CD4-positive, CD25-positive, alpha-beta regulatory T cell (primary cell): ENCODE measurements at places on chromosomes 1 and 21. TPM values are rescaled to one million over a fixed set of nuclear protein-coding genes. Genes with fewer than 3 reads are reported as not detected.

The LIN28A gene
- not detected for total RNA-seq

The S100A12 gene
- not detected for total RNA-seq

The WNT4 gene
- total RNA-seq = not detected

The EPHA2 gene
- total RNA-seq = not detected

The ACTN2 gene
- not detected for total RNA-seq

The MCOLN2 gene
- total RNA-seq = 6.4 TPM

The KIAA1614 gene
- 0.20 TPM for total RNA-seq

The SELENBP1 gene
- not detected for total RNA-seq

The TMEM51 gene
- total RNA-seq = not detected

The FNDC7 gene
- 0.20 TPM for total RNA-seq

- no peak for DNase-seq
Measured at GRCh38 chr1:243705585-243705984, 144.5 kb downstream of the AKT3 start.

- no peak for DNase-seq
Measured at GRCh38 chr1:148161053-148161901, 9.2 kb upstream of the NBPF11 start.

DNA sequence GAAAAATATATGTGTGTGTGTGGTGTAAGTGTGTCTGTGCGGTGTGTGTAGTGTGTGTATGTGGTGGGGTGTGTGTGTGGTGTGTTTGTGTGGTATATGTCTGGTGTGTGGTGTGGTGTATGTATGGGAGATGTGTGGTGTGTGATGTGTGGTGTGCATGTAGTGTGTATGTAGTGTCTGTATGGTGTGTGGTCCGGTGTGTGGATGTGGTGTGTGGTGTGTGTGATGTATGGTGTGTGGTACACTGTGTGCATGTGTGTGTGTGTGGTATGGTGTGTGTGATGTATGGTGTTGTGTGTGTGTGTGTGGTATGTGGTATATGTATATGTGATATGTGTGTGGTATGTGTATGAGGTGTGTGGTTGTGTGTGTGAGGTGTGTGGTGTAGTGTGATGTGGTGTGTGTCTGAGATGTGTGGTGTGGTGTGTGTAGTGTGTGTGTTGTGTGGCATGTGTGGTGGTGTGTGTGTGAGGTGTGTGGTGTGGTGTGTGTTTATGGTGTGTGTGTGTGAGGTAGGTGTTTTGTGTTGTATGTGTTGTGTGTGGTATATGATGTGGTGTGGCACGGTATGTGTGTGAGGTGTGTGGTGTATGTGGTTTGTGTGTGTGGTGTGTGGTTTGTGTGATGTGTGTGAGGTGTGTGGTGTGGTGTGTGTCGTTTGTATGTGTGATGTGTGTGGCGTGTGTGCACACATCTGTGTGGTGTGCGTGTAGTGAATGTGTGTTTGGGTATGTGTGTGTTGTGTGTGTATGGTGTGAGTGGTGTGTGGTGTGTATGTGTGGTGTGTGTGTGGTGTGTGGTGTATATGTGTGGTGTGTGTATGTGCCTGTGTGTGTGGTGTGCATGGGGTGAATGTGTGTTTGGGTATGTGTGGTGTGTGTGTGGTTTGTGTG, 35.3 kb upstream of the ABCG1 start:
- DNase-seq = no peak

DNA sequence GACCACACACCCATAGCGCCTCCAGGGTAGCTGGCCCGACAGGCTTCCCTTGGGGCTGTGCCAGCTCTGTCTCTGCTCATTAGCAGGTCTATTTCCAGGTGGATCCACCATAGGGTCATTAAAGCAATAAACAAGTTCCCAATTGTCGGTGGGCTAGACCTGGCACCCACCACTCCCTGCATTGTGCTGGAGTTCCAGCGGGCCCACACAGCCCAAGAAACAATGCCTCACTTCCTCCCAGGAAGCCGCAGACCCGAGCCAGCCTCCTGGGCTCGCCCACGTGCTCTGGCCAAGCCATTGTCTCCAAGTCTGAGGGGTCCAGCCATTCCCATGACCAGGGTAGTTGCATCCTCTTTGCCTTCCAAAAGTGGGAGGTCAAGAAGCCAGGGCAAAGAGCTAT, 27.5 kb upstream of the SOX13 start:
- no peak for DNase-seq

GRCh38 chr1:110339407-110340206, 430 bp downstream of the RBM15 start:
- no peak for DNase-seq

- no peak for DNase-seq
Measured at GRCh38 chr1:74753104-74753503, 20.2 kb downstream of the TYW3 start.

DNA sequence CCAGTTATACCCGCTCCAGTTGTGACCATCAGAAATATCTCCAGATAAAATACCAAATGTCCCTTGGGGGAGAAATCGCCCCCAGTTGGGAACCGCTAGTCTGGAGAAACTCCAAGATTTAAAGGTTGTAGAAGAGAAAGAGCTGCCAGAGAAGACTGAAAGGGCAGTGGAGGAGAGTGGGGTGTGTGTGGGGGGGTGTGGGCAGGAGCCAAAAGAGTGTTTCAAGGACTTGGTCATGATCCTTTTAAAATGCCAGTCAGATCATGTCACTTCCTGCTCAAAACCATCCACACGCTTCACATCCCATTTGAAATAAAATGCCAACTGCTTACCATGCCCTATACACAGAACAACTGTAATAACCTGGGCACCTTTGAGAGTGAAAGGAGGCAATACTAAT, 3.4 kb upstream of the HEYL start:
- DNase-seq = no peak

DNA sequence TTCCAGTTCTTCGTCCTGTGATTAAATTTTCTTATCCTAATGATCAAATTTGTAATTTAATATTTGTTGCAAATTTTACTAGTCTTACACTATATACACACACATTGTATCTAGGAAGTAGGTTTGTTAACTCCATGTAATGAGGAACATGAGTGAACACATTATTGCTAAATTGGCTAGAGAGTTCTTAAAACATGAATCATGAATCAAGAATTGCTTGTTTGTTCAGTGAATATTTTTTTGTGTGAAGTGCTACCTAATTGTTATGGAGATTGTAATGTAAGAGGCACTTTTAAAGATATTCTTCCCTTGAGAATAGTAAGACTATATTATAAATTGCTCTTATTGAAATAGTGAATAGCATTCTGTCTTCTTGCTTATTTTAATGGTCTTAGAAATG, 4.6 kb downstream of the GPSM2 start:
- no peak for DNase-seq

DNA sequence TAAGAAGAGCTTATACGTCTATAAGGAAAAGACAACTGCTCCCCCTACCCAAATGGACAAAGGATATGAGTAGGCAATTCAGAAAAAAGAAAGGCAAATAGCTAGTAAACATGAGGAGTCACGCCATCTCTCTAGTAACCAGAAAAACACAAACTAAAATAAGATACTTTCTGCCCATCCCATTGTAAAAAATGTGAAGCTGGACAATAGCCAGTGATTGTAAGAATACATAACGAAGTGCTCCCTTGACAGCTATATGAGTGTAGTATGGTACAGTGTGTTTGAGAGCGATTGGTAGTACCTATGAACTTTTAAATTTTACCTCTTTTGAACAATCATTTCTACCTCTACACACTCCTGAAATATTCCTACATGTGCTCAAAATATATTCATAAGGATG, 7.5 kb upstream of the GJA8 start:
- DNase-seq = no peak

DNA sequence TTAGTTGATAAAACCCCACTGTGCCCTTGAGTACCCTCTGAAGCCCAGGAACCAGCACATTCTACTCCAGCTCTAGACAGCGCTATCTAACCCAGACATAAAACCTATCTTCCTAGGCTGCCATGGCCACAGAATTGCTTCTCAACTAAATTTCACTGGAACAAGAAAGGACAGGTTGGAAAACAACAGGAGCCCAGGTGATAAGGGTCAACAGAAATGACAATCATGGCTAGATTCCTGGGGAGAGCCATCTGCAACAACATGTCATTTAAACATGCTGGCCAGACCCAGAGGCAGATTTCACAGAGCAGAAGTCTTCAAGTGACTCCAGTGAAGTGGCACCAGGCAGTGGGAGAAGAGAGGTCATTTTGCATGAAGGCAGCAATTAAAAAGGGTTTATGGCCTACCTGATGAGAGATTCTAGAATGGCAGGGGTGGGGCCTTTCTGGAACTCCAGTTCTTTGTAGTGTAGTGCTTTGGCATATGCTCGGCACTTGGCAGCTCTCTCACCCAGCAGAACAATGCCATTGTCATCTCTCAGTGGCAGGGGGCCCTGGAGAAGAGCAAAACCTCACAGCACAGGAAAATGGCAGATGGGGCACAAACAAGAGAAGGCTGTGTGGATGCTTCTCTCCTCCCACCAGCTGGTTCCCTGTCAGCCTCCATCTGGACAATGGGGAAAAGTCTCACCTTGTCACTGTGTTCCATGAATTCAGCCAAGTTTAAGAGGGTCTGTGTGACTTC, 9.9 kb downstream of the ANGPTL7 start:
- no peak for DNase-seq

- no peak for DNase-seq
Measured at GRCh38 chr1:159938211-159938852, 7.1 kb downstream of the IGSF9 start.

GRCh38 chr21:35933466-35933865, 126.9 kb downstream of the SETD4 start:
- DNase-seq = no peak

DNA sequence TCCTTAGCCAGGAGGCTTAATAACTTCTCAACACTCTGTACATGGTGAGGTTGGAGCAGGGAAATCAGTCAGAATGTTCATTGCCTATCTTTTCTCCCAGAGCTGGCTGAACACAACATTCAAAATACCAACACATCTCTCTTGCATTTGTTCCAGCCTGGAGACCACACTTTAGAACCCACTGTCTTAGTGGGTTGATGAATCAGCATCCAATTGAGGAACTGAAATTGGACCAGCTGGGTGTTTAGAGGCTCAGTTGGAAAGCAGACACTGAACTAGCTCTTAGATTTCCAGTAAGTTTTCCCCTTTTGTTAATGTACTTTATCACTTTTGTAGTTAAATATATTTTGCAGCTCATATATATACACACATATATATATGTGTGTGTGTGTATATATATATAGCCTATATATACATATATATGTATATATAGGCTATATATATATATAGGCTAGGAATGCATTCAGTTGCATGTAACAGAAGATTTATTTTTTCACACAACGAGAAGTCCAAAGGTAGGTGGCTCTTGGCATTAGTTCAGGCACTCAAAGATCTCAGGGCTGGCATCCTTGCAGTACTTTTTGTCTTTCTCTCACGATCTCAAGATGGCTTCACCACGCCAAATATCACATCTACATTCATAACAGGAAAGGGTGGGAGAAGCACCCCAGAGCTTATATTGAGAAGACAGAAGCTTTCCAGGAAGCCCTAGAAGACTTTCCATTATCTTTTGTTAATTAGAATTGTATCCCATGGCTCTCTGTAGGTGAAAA, 35.0 kb upstream of the HUNK start:
- DNase-seq = no peak

- no peak for DNase-seq
Measured at GRCh38 chr1:22662318-22662717, 9.3 kb downstream of the C1QB start.

- no peak for DNase-seq
Measured at GRCh38 chr1:156419854-156420204, 50.8 kb downstream of the RHBG start.

DNA sequence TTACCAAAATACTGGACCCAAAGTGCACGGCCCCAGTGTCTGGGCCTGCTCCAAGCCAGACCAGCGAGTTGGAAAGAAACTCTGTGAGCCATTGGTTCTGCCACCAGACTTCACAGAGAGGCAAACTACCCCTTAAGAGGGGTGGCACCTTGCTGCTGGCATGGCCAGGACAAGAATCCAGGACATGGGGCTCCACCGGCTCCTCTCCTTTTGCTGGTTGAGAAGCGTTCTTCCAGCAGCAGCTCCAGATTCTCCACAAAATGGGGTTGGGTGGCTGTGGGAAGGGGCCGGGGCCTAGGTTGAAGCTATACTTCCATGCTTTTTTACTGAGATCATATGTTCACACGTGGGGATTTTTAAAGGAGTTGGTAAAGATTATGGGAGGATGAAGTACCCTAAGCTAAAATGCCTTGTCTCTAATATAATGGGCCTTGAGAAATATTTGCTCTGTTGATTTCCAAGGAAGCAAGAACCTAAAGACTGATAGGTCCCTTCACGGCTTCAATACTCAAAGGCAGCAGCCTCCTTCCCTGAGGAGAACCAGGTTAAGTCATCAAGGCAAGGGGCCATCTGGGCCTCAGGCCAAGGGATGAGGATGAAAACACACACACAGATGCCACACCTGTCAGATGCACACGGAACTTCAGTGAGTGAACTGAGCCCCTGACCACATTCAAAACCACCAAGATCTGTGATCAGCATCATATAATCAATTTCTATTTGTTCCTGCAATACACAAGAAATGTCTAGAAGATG, 3.1 kb downstream of the C1orf198 start:
- DNase-seq = no peak

- DNase-seq = no peak
Measured at GRCh38 chr1:188017921-188018320, 1189.2 kb downstream of the PLA2G4A start.

GRCh38 chr1:32627596-32628162, 22.7 kb downstream of the ZBTB8OS start:
- peak; percentile 22 for DNase-seq

DNA sequence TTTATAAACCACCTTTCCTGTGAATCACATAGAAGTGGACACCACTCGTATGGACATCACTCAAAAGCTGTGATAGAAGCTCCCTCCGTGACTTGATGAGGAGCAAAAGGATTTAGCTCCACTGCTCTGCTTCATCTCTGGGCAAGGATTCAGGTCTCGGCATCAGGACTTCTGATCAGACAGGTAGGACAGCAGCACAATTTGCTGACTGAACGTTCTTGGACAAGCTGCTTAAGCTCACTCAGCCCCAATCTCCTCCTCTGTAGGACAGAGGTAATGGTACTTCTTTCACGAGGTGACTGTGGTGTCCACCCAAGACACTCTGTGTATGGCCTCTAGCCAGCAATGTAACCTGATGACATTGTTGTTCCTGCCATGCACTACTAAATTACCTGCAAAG, 122.6 kb upstream of the AJAP1 start:
- no peak for DNase-seq

- DNase-seq = no peak
Measured at GRCh38 chr1:195866091-195866780, 742.0 kb downstream of the KCNT2 start.

DNA sequence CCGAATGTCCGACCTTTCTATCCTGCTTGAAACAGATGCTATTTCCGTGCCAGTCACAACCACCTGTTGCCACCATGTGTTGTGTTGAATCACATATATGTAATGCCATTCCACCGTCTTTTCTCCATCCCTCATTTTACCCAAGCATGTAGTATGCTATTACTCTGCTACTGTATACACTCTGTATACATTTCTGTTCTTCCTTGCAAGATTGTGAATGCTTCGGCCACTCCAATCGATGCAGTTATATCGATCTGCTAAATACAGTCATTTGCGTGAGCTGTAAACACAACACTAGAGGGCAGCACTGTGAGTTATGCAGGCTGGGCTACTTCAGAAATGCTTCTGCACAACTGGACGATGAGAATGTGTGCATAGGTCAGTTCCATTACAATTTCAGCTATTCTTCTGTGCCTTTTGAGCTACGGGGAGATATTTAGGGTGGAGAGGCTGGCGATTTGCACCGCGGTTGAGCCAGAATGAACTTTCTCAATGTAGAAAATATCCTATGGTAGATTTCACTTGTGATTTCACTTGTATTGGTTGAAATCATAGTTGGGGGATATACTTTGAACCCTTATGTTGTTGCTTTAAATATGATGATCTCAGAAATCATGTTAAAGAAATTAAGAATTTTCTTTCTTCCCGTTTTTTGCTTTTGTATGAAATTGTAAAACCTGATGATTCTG, 289.8 kb downstream of the NTNG1 start:
- no peak for DNase-seq
